WTC11 (cell line): ENCODE measurements at places on chromosomes 11 and 22. TPM values are rescaled to one million over a fixed set of nuclear protein-coding genes. Genes with fewer than 3 reads are reported as not detected.

CSNK2A3 gene
- 0.96 to 1.4 TPM (median 1.1 TPM) in 3 replicates for total RNA-seq

SLC5A1 gene
- total RNA-seq: not detected in 3 replicates

DNA sequence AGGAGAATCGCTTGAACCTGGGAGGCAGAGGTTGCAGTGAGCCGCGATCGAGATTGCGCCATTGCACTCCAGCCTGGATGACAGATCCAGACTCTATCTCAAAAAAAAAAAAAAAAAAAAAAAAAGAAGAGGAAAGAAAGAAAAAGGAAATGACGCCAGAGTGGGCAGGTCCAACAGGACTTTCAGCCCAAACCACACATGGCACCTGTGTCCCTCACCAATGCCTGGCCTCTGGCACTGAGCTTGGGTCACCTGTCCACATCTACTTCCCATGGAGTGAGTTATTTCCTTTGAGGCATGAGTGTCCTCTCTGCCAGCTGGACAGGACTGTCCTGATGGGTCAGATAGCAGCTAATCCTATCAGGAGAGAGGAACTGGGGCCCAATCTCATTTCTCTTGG lies 15.2 kb upstream of the GCAT start:
- no peak for DNase-seq
- H3K27ac ChIP-seq: no peak overlapping the region
- no peak overlapping the region for H3K4me3 ChIP-seq
- no peaks in the 10 kb centered on the region for H3K4me1 ChIP-seq
- peaks cover 53% of the 10 kb centered on the region for H3K27me3 ChIP-seq

GRCh38 chr22:19713650-19714311 lies 522 bp upstream of the SEPTIN5 start:
- H3K27me3 ChIP-seq: peaks cover 49% of the 10 kb centered on the region
- peaks cover 15% of the 10 kb centered on the region for H3K4me1 ChIP-seq
- H3K27ac ChIP-seq: no peak overlapping the region
- DNase-seq: peak; percentile 52
- peak overlapping the region; percentile 68 for H3K4me3 ChIP-seq

DNA sequence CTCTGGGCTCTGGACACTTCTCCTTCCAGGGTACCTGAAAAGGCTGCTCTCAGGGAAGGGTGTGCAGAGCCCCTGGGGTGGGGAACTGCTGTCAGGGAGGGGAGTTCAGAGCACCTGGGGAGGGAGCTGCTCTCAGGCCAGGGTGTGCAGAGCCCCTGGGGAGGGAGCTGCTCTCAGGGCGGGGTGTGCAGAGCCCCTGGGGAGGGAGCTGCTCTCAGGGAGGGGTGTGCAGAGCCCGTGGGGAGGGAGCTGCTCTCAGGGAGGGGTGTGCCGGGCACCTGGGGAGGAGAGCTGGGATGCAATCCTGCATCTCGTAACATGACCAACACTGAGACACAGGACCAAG lies 764.2 kb downstream of the BRD1 start:
- H3K27me3 ChIP-seq: peaks cover 3% of the 10 kb centered on the region; the same call in 1 of the 2 replicates
- no peak for DNase-seq
- no peak overlapping the region for H3K4me3 ChIP-seq
- H3K36me3 ChIP-seq: no peaks in the 10 kb centered on the region
- peaks cover 40% of the 10 kb centered on the region for H3K4me1 ChIP-seq

DNA sequence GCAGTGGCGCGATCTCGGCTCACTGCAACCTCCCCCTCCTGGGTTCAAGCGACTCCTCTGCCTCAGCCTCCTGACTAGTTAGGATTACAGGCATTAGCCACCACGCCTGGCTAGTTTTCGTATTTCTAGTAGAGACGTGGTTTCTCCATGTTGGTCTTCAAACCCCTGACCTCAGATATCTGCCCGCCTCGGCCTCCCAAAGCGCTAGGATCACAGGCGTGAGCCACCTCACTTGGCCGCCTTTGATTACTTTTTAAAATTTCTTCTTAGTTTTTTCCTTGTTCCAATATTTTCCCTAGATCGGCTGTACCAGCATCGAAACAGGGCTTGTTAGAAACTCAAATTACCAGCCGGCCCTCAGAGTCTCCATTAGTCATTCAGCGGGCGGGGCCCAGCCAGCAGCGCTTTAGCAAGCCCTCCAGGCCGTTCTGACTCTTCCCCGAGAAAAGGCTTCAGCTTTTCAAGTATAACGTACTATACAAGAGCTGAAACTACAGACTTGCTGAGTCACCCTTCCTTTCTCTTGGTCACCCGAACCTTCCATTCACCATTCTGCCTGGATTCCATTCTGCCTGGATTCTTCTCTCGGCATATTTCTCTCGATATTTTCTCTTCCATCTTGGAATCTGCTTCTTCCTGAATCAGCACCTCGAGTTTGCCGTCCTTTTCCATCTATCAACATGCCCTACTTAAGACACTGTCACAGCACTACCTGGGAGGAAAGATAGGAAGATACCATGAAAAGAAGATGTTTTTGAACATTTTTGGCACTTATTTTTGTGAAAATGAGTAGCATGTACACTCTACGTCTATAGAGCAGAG lies 6.7 kb upstream of the CAPRIN1 start:
- peak overlapping the region; percentile 86 for H3K27ac ChIP-seq
- H3K4me1 ChIP-seq: peaks cover 23% of the 10 kb centered on the region
- no peaks in the 10 kb centered on the region for H3K27me3 ChIP-seq

HTR3B gene
- not detected in 3 replicates for total RNA-seq

- no peak overlapping the region for H3K27ac ChIP-seq
- H3K4me1 ChIP-seq: no peaks in the 10 kb centered on the region
- DNase-seq: peak; percentile 57
- no peaks in the 10 kb centered on the region for H3K27me3 ChIP-seq
Measured at GRCh38 chr11:898540-899190, 11.9 kb downstream of the CHID1 start.

DNA sequence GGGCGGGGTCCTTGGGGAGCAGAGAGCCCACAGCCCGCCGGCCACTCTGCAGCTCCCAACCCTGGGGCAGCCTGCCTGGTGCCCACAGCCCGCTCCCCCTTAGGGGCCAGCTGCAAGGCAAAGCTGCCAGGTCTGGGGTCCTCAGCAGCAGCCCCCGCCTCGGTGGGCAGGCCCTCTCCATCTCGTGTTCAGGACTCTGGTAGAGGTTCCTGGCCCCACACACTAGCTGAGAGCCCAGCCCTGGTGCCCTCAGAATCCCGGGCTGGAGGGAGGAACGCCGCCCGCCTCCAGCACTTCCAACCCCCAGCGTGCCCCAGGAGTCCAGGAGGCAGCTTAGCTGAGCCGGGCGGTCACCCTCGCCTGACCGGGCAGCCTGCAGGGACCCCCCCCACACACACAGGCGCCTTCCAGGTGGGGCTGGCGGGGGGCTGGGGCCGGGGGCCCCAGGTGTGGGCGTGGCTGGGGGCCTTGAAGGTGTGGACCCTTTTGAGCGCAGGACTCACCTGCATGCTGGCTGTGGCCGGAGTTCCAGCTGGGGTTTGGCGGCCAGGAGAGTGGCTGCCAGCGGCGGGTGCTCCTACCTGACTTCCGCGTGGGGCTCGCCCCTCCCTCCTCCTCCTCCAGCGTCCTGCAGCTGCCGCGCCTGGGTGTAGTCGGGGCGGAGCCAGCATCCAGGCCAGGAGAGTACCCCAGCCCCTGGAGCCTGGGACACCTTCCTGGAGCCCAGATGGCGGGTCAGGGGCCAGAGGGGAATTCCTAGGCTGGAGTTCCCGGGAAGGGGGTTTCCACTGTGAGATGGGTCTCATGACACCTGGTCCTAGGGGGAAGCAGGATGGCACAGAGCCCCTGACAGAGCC lies at the start of gene ANO9:
TSS of gene ANO9 (minus strand) at position 594 of the 857 bp plus-strand sequence. CDS start at position 509, 85 bp downstream.
- no peak within 1 kb of the TSS for H3K27ac ChIP-seq
- DNase-seq: peak; percentile 65
- H3K4me1 ChIP-seq: peaks cover 7% of the 10 kb centered on the region
- peaks cover 4% of the 10 kb centered on the region; the same call in 1 of the 2 replicates for H3K36me3 ChIP-seq
- H3K27me3 ChIP-seq: no peaks in the 10 kb centered on the region; the same call in 1 of the 2 replicates

LINC01488 gene
- total RNA-seq: not detected in 3 replicates

SEC14L6 gene
- 1.6 to 2.0 TPM (median 1.7 TPM) in 3 replicates for total RNA-seq

GRCh38 chr22:35319244-35319985 lies 19.7 kb downstream of the TOM1 start:
- no peaks in the 10 kb centered on the region for H3K27me3 ChIP-seq
- no peak for DNase-seq
- H3K4me3 ChIP-seq: no peak overlapping the region
- H3K36me3 ChIP-seq: peaks cover 14% of the 10 kb centered on the region; the same call in 1 of the 2 replicates
- 0 out of 2 replicates have a peak, but pooled peaks cover under 1% of the 10 kb centered on the region for H3K4me1 ChIP-seq
- H3K27ac ChIP-seq: no peak overlapping the region

DNA sequence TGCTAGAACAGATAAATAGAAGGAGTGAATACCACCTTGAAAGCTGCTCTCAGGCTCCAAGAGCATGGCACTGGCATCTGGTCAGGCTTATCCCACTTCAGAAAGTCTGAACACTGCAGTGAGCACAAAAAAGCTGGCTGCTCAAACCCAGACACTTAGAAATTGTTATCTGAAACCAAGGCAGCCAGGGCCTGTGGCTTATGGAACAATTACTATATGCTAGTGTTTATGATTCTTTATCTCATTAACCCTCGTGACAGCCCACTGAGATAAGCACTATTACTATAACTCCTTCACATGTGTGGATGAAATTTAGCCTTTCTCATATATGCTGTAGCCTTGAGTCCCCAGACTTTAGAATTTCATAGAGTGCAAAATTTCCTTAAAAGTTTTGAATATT lies 400.2 kb downstream of the RAB38 start:
- H3K27ac ChIP-seq: no peak overlapping the region
- no peaks in the 10 kb centered on the region for H3K4me1 ChIP-seq
- H3K4me3 ChIP-seq: no peak overlapping the region

TRIM68 gene
- total RNA-seq: 8.2 to 10.7 TPM (median 8.7 TPM) in 3 replicates

DNA sequence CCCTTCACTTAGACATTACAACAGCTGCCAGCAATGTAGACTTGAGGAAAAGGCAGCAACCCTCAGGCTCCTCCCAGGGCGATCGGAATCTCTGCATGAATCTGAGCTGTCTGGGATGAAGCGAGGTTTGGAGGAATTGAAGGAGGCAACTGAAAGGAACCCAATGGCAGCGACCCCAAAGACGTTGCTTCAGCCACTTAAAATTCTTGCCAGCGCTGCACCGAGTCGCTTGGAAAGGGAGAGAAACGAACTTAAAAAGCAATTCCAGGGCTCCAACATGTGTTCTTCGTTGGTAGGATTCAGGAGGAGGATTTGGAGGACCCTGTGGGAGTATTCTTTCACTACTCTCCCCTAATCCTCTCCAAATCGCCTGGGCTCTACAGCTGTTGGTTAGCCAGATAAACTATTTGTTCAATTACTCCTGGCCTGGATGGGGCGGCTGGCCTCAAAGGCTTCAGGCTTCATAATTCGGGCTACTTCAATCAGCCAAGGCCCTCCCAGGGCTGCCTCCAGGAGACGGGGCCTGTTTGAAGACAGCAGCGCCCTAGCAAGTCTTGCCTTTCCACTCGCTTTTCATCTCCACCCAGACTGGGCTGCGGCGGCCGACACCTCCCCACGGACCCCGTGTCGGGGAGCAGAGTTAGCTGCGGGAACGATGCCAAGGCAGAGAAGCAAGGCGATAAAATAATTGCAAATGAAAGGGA lies 72.4 kb upstream of the TMEM45B start:
- peaks cover 3% of the 10 kb centered on the region; the same call in 1 of the 2 replicates for H3K4me1 ChIP-seq
- DNase-seq: no peak

DNA sequence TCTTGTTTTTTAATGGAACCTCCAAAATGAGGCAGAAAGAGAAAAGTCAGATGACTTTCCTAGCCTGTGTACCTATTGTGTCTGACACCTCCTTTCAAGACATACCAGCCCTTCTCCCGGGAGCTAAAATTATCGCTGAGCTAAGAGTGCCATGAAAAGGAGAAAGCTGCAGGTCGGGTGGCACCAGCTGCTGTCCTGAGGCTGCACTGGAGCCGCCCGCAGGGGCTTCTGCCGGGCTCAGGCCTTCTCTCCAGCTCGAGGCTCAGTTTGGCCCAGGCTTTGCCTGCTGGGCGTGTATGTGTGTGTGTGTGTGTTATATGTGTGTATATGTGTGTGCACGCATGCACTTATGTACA lies 27.7 kb upstream of the RAB1B start:
- no peak for DNase-seq
- peak overlapping the region; percentile 87; the same call in 1 of the 2 replicates for H3K27ac ChIP-seq
- no peak overlapping the region for H3K4me3 ChIP-seq
- peaks cover 2% of the 10 kb centered on the region; the same call in 1 of the 2 replicates for H3K36me3 ChIP-seq

DNA sequence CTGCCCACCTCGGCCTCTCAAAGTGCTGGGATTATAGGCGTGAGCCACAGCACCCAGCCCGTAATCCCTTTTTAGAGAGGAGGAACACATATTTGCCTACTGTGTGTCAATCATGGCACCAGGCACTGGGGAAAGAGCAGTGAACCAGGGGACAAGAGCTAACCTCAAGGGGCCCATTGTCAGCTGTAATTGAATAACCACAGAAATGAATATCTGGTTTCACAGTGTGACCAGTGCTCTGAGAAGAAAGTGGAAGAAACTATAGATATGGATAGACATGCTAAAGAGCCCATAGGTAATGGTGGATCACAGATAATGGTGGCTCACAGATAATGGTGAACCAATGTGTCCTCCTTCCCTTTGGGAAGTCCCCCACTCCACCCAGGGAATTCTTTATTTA lies 8.6 kb upstream of the KCTD14 start:
- DNase-seq: no peak
- peaks cover 6% of the 10 kb centered on the region; the same call in 1 of the 2 replicates for H3K4me1 ChIP-seq
- no peak overlapping the region for H3K4me3 ChIP-seq

- no peaks in the 10 kb centered on the region for H3K27me3 ChIP-seq
- peak within 1 kb of the TSS; percentile 87 for H3K4me3 ChIP-seq
- DNase-seq: peak; percentile 74
- peaks cover 44% of the 10 kb centered on the region for H3K4me1 ChIP-seq
- peak within 1 kb of the TSS; percentile 98 for H3K27ac ChIP-seq
Measured at GRCh38 chr11:111765984-111766833, at the start of gene PPP2R1B. PPP2R1B (minus strand) TSS chr11:111766389; CDS start chr11:111766361, 28 bp downstream.

DNA sequence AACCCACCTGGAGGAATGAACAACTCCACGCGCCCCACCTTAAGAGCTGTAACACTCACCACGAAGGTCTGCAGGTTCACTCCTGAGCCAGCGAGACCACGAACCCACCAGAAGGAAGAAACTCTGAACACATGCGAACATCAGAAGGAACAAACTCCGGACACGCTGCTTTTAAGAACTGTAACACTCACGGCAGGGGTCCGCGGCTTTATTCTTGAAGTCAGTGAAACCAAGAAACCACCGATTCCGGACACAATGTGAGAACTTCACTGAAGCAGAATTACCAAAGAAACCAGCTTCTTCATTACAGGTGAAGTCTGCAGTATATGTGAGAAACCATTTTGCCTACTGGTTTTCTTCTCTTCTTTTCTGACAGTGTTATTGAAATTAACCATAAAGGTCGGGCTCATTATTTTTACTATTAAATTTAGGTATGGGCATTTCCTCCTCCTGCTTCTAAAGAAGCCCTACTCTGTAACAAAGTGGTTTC lies 303.0 kb downstream of the KCNA4 start:
- DNase-seq: no peak
- H3K4me3 ChIP-seq: no peak overlapping the region
- no peak overlapping the region for H3K27ac ChIP-seq
- H3K36me3 ChIP-seq: peaks cover 3% of the 10 kb centered on the region; the same call in 1 of the 2 replicates
- H3K4me1 ChIP-seq: peaks cover 25% of the 10 kb centered on the region
- no peaks in the 10 kb centered on the region for H3K27me3 ChIP-seq

DNA sequence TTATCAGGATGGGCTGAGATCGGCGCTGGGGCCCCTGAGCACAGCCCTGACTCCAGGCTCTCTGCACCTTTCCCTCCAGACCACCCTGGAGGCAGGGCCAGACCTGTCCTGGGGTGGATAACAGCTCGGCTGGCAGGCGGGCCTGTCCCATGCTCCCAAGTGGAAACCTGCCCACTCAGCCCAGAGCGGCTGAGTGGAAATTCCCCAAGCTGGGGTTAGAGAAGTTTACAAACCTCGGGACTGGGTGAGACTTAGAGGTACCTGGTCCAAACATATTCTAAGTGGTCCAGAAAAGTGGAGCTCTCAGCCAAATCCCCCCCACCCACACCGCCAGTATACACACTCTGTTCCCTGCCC lies 4.8 kb upstream of the FXYD2 start:
- no peaks in the 10 kb centered on the region for H3K36me3 ChIP-seq
- DNase-seq: no peak
- peaks cover 22% of the 10 kb centered on the region for H3K4me1 ChIP-seq
- no peak overlapping the region for H3K4me3 ChIP-seq
- H3K27me3 ChIP-seq: peaks cover 2% of the 10 kb centered on the region; the same call in 1 of the 2 replicates
- H3K27ac ChIP-seq: no peak overlapping the region

RTN4RL2 gene
- total RNA-seq: 13.8 to 15.5 TPM (median 14.3 TPM) in 3 replicates
